Ammon's horn (tissue), 1 donor: ENCODE measurements at places on chromosomes 2 and 18.

- DNase-seq: no peak
Measured at GRCh38 chr18:73728657-73729056, 419.0 kb downstream of the FBXO15 start.

GRCh38 chr2:205989271-205990071 is 96.5 kb downstream of the INO80D start:
- DNase-seq: peak; percentile 12

DNA sequence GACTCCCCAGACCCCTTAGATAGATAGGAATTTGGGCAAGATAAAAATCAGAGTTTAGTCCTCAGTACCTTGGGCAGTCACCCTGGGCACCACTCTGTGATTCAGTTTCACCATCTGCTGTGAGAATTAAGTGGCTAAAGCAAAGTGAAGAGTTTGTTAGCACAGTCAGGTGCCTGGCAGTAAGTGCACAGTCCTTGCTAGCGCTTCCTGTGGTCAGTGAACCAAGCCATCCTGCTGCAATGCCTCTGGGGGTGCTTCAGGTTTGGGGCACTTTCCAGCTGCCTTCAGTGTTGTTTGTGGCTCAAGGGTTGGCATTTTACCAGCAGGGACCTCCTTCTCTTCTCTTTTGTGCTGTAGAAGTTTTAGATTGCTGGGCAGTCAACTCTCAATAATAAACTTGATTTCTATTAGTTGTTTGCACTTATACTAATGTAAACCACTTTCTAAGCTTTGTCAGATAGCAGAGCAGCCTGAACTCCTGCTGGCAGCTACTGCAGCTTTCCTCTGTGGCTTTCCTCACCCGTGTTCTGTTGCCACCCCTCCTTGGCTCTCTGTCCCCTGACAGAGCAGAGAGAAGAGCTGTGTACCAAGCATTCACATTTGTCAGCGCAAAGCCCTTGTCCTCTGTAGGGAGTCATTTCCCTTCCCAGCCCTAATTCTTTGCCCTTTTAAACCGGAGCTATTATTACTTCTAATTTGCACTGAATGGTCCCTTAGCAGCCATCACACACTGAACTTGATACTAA is 48.4 kb upstream of the RMP24 start:
- DNase-seq: no peak

GRCh38 chr2:147910990-147911473 is 66.2 kb downstream of the ACVR2A start:
- DNase-seq: peak; percentile 77

DNA sequence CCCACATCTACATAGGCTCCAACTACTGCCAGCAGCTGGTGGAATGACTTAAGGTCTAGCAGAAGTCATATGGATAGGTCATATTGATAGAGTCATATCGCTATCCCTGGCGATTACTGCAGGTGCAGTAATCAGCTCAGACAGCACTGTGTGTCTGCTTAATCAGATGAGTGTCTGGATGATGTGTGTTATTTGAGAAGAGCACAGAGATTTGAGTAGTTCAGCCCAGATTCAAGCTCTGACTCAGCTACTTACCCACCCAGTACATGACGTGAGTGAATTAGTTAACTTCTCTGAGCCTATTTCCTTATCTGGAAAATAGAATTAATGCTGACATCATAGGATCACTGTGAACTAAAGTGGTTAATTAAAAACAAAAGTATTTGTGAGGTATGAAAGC is 78.9 kb downstream of the EHD3 start:
- DNase-seq: no peak
